HT-29 (cell line): ENCODE measurements at places on chromosomes 3 and 15.

- DNase-seq: no peak
Observed at GRCh38 chr3:53597136-53597915, 102.9 kb downstream of the CACNA1D start.

- no peak for DNase-seq
Observed at GRCh38 chr3:70250492-70250891, 61.9 kb downstream of the MDFIC2 start.

DNA sequence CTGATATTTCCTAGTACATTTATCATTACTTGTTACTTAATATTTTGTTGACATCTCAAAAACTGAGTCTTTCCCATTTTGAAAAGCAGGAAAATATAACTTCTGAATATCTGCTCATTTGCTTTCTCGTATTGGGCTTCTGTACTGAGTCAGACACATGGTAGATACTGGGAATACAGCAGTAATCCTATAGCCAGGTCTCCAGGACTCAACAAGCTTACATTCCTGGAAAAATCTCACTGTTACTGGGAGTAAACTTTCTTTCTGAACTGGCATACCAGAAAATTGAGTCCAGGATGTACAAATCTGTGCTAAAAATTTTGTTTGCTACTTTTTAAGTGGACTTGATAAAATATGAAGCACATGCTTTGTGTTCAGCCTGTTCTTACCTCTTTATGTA is 240.4 kb downstream of the RBMS3 start:
- no peak for DNase-seq

DNA sequence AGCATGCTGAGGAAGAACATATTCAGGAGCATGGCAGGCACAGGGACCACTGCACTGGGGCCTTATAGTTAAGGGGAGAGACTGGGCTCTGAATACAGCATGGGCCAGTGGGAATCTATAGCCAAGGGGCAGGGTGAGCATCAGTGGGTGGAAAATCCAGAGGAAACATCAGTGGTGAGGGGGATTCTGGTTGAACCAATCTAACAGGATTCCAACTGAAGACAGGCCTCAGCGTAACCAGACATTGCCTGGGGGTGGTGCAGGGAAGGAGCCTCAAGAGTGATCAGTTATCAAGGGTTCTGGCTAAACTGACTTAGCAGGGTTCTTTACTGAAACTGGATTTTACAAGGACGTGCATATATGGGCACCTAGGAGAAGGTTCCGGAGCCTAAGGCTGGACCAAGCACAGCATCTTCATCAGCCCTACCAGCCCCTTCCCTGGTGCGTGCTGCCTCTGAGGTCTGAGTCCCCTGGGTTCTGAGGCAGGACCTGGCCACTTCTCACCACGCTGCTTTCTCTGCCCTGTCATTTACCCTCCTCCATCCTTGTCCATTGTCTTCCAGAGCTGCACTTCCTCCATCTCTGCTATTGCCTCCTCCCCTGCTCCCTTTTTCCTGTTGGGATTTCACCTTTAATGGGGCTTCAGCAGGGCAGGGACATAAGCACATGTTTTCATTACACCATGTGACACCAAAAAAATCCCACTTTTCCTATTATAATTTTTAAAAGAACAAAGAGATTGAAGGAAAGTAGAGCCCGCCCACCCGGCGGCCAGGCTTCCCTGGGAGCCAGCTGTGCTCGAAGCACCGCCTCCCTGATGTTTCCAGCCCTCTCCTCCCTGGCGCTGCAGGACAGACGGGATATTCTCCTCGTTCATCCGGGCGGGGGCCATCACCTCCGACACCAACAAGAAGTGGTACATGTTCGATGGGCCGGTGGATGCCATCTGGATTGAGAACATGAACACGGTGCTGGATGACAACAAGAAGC is 52.1 kb downstream of the DNAH1 start:
- no peak for DNase-seq

- no peak for DNase-seq
Observed at GRCh38 chr3:37545479-37545878, 316.2 kb upstream of the CTDSPL start.

- no peak for DNase-seq
Observed at GRCh38 chr3:114721864-114722263, 425.2 kb downstream of the ZBTB20 start.

GRCh38 chr3:139251529-139251928 is 92.3 kb upstream of the MRPS22 start:
- no peak for DNase-seq

DNA sequence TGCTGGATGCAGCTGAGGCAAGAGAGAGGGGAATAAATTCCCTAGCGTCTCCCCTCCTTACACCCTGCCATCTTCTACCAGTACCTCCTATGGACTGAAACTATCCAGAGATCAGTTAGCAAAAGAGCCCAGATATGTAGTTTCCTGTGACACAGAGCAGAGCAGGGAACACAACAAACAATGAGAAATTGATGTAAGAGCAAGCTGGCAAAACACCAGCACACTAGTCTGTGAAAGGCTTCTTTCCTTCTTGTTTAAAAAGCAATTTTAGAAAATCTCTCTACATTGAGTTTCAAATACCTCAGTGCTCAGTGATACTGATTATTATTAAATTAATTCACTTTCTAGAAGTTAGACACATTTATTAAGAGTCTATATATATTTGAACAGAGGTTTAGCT is 215.6 kb upstream of the AZI2 start:
- no peak for DNase-seq

DNA sequence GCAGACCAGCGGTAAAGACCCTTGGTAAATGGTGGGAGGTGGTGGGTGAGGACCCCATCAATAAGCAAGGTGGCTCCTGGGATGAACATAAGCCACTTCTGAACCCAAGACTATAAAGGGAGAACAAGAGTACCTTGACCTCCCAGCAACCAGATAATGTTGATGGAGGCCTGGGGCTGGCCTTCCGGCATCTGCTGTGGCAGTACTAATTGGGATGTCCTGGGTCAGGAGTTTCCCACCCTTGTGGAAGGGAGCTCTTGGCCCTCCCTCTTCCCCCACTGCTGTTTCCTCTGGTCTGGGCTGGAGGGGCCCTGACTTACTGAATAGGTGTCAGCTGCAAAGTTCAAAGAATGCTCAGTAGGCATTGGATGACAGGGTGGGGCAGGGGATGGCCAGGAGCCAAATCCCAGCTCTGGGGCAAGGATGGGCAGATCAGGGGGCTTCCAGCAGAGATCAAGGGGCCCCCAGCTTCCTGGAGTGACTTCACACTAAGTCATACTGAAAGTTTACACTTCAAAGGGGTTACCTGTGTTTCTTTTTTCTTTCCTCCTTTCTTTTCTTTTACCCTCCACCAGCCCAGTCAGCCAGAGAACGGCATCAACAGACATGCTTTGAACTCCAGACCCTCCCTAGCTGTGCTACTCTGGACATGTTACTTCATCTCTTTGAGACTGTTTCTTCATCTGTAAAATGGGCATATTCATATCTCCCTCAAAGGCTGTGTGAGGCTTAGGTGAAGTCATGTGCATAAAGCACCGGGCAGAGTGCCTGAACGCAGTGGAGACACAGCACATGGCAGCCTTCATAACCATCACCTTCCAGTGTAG is 1.5 kb downstream of the RBP1 start:
- DNase-seq: no peak

GRCh38 chr3:64518950-64519349 is 168.8 kb downstream of the ADAMTS9 start:
- no peak for DNase-seq

DNA sequence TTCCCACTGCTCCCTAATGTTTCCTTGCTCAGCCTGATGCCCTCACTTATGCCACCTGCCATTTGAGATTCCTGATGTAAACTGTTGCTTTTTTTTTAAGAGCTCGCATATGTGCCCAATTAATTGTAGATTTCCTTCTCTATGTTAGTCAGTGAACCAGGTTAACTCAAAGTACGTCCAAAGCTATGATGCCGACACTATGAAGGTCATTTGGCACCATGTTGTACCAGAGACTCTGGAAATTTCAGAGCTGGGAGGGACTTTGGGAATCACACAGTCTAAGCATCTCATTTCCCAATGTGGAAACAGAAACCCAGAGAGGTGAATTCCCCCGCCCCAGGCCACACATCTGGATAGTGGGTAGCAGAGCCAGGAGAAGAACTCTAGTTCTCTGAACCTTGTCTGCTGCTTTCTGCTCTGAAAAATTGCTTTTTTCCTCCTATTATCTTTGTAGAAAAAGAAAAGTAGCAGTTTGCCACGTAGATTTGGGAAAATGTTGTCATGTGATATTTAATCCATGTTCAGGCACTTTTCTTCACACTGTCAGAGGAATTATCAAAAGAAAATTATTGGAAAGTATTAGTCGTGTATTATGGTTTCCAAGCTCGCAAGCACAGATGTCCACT is 38.5 kb upstream of the TNFAIP8L3 start:
- no peak for DNase-seq

GRCh38 chr3:33104803-33105202 is 7.9 kb upstream of the GLB1 start:
- no peak for DNase-seq

- DNase-seq: no peak
Observed at GRCh38 chr3:15636028-15636709, 34.6 kb downstream of the BTD start.

- DNase-seq: peak; percentile 52
Observed at GRCh38 chr3:151283907-151284461, 5.6 kb upstream of the P2RY14 start.

- no peak for DNase-seq
Observed at GRCh38 chr3:52895418-52895817, 1.9 kb downstream of the STIMATE start.

GRCh38 chr15:69075440-69075839 is 60.9 kb downstream of the NOX5 start:
- no peak for DNase-seq

DNA sequence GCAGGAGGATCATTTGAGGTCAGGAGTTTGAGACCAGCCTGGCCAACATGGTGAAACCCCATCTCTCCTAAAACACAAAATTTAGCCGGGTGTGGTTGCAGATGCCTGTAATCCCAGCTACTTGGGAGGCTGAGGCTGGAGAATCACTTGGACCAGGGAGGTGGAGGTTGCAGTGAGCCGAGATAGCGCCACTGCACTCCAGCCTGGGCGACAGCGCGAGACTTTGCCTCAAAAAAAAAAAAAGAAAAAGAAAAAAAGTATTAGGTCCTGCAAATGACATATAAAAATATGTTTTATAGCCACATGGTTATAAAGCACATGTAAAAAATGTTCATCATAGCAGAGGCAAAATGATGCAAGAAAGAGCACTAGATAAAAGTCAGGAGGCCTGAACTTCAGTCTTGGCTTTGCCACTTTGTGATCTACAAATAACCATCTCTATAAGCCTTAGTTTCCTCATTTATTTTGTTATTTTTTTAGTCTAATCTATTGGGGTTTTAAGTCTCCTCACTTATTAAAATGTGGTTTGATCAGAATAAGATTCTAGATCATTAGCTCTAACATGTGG is 4.9 kb downstream of the SLC12A6 start:
- DNase-seq: no peak

- peak; percentile 30 for DNase-seq
Observed at GRCh38 chr3:11651900-11652299, 8.2 kb upstream of the VGLL4 start.

GRCh38 chr15:62727501-62727900 is 315.0 kb upstream of the TPM1 start:
- DNase-seq: no peak

DNA sequence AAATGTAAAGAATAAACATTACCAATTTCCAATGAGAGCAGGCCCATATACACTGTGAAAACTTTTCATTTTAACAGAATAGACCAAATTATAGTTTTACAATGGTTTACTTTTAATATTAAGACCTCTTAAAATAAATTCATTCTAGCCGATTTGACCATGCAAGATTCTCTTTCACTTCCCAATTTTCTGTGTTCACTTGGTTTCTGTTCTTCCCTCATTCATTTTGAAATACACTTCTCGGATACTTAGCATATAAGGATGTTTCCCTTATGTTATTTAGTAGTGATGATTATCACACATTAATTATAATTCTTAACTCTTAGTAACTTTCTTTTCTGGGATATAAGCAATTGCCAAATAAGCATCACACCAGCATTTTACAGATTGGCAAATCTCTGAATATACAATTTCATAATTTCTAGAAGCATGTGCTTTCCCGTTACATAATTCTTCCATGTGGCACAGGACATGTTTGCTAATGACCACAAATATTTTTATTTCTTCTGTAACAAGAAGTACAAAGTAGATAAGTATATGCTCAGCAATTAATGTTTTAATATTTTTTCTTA is 13.9 kb downstream of the OR5H15 start:
- no peak for DNase-seq

GRCh38 chr3:89966877-89967665 is 859.6 kb downstream of the EPHA3 start:
- DNase-seq: no peak

- no peak for DNase-seq
Observed at GRCh38 chr15:99711625-99712024, 21.6 kb downstream of the LYSMD4 start.

GRCh38 chr15:67042551-67043142 is 22.8 kb upstream of the SMAD3 start:
- peak; percentile 45 for DNase-seq

- no peak for DNase-seq
Observed at GRCh38 chr15:46872981-46873330, 844.3 kb upstream of the SEMA6D start.

DNA sequence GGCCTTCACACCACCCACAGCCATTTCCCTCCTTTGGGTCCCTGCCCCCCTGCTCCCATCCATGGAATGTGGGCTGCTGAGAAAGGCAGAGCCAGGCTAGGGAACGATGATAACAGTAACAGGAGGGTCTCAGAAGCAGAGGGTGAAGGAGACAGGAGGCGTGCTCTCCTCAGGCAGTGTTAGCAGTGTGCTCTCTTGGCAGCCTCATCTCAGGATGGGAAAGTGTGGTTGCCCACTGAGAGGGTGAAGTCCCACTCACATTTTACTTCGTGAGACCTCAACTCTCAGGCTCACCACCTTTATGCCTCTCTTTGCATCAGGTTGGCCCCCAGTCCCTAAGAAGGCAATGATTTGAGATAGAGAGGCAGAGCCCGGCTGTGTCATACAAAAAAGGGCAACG is 24.5 kb downstream of the TIGIT start:
- no peak for DNase-seq

DNA sequence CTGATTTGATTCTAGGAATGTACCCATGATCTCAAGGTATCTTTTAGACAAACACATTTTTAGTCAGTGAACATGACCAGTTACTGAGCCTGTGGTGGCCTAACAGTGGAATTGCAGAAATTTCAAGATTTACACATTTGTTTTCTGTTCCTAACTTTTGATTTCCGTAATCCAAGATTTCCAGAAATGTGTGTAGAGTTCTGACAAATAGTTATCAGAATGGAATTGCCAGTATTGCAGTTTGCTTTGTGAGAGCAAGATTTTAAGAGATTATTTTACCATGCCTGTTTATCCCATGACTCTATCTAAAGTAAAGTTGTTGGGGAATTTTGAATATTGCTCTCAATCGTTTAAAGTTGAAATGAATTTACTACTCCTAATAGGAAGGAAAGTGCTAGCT is 11.7 kb upstream of the UTS2B start:
- DNase-seq: no peak

DNA sequence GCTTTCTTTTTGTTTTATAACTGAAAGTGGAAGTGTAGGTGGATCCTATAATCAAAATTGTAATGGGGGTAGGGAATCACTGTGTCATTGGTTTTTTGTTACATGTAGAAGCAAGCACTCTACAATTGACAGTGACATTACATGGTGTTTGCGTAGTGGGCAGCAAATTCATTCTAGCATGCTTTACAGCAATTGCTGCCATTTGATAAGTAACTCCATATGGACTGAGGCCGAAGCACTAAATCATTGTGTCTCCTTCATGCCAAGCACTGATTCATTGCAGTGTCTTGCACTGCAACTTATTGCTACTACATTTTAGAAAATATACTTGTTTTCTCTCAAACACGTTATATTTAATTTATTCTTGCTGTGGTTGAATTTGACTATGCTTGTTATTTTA is 933.9 kb downstream of the NSUN3 start:
- DNase-seq: no peak
